CD4-positive, CD25-positive, alpha-beta regulatory T cell (primary cell): ENCODE measurements at places on chromosomes 1 and 21. TPM values are rescaled to one million over a fixed set of nuclear protein-coding genes. Genes with fewer than 3 reads are reported as not detected.

DNA sequence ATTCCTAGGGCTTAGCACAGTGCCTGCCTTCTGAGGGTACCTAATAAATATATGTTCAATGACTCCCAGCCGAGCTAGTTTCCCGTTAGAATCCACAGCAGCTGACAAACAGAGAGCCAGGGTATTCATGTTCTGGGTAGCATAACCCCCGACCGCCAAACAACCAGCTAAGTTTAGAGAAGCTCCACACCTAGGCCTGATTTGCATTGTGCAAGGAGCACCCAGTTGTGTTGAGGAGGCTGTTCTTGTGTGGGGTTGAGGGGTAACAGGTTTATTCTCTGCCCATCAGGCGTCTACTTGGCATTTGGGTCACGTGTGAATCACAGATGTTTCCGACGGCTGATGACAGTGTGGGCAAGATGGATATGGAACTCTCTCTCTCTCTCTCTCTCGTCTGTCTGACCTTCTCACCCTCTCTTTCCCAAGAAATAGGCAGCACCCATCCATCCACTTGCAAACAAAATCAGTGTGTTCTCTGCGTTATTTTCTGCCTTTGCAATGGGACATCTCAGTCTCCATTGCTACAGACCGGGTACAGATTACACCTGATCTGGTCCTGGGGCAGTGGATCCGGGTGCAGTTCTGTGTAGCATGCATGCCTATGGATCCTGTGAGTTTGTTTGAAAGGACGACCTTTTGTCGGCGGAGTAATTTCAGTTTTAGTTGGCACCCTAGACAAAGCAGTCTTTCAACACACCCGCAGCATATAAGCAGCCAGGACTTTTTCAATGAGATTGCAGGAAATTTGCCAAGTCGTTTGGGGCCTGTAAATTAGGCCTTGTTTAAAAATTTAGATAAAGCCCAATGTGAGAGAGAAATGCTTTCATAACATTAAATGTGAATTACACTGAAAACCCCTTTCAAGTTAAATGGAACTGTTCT is 29.4 kb downstream of the KAZN start:
- DNase-seq = no peak

GRCh38 chr1:231139125-231139649 is 22.7 kb upstream of the TRIM67 start:
- no peak for DNase-seq

The SH3D21 gene
- 0.34 TPM for polyA plus RNA-seq

DNA sequence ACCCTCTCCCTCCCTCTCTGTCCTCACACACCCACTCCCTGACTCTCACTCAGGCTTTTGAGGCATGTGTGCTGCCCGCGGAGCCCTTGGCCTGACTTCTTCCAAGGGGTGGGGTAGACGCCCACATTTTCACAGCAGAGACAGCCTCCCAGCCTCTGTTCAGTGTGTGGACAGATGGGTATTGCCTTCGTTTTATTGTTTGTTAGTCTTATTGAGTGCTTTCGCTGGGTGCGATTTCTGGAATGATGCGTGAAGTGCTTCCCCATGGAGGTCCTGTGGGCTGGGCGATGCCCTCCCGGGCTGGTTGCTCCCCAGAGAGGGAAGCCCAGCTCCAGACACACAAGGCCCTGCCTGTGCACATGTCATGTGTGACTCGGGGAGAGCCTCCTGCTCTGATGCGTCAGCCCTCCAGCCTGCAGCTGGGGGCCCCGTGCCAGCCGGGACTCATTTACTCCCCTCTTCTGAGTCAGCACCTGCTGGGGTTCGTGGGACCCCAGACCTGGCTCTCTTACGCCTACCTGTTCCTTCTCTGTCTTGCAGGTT is 14.7 kb downstream of the PDXK start:
- DNase-seq = no peak

The CFH gene
- not detected for polyA plus RNA-seq

DNA sequence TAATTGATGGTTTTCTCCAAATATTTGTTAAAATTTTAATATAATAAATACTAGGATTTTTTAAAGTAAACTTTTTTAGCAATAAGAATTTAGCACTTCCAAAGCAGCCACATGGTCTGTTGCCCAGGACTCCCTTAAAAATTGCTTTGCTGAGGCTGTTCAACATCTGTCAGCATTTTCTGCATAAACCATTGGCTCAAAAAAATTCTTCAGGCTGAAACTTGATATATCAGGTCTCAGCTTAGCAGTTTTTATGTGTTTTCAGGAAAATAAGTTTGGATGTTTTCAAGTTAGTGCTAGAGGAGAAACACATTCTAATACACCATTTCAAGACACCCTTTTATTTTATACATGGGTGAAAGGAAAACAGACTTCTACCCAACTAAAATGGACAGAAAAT is 69.1 kb upstream of the C1orf105 start:
- no peak for DNase-seq

- no peak for DNase-seq
Measured at GRCh38 chr1:74534241-74534640, 21.8 kb upstream of the LRRC53 start.

GRCh38 chr1:234601301-234602017 is 8.5 kb downstream of the IRF2BP2 start:
- peak; percentile 81 for DNase-seq

DNA sequence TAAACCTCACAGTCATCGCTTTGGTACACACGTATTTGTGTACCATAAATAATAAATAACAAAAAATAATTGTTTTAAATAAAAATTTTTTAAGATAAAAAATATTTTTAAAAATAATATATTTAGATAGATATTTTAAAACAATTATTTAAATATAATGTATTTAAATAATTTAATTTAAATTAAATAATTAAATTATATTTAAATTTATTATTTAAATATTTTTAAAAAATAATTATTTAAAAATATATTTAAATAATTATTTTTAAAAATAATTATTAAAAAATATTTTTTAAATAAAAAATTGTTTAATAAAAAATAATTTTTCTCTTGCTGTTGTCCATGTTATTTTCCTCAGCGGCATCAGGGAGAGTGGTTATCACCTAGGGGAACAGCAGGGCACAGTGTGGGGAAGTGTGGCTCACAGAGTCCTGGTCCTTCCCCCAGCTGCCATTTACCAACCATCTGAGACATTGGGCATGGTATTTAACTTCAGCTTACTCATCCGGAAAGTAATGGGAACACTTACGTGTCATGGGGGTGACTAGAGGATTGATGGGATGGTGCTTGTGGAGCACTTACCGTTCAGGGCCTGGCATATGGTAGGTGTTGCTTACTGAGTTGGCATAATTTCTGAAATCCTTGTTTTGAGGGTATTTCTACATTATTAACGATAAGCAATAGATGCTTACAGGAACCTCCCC is 92.9 kb upstream of the TSPAN2 start:
- no peak for DNase-seq

The LCE2A gene
- not detected for polyA plus RNA-seq
